ENCODE measurements at places on chromosomes 7 and 10.

GRCh38 chr7:134343796-134344195 is 27.1 kb upstream of the SLC35B4 start:
- no peak for DNase-seq

DNA sequence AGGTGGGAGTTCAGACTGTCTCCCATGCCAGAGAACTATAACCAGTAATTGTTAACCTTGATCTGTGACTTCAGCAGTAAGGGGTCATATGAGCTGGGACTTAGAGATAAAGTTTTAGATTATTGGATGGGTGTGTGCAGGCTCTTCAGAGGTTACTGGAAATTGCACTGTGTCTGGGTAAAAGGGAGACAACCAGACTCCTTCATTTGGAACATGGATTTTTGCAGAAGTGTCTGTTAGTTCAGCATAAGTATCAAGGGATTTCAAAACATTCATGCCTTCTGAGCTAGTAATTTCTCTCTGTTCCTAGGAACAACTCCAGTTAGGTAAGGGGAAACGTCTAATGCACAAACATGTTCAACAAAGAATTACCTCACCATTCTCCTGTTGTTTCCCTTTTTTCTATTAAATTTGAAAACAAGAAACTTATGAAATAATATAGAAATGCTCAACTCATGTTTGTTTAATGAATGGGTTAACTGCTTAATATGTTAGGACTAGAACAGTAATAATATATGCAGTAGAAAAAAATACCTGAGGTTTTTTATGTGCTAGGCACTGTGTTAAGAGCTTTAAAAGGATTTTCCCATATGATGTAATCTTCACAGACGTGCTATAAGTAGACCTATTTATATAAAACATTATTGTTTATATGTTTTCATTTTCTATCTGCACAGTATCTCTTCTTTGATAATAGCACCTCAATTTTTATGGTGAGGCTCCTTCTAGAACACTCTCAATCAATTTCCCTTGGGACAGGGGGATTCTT is 233.0 kb downstream of the CACNA2D1 start:
- DNase-seq: no peak

GRCh38 chr10:33055625-33056024 is 97.6 kb upstream of the ITGB1 start:
- DNase-seq: no peak

DNA sequence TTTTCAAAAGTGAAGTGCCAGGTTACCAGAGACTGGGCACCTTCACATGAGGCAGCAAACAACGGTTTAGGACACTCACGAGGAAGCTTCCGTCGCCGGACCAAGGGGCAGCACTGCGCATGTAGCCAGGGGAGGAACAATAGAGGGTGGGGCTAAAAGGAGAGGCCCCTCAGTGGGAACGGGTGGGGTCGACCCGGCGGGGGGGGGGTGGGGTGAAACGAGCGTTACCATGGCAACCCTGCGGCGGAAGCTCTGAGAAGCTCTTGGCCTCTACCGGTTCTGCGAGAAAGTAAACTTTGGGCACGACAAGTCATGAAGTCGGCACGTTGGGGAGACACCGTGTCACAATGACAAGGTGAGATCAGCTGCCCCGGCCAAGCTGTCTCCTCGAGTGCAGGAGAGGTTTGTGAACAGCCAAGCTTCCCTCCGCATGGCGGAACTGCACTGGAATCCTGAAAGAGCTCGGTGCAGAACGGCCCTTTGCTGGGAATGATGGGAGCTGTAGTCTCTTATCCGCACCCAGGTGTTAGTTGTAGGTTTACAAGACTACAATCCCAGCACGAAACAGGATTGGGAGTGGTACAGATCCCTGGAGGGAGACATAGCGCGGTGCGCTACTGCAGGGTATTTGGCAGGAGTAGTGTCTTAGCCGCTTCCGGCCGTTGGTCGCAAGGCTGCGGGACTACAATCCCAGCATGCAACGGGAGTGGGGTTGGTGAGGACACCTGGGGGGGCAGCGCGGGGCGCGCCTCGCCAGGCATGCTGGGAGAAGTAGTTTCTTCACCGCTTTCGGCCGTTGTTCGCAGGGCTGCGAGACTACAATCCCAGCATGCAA is 72.8 kb upstream of the ZNF722 start:
- DNase-seq: peak; percentile 90

DNA sequence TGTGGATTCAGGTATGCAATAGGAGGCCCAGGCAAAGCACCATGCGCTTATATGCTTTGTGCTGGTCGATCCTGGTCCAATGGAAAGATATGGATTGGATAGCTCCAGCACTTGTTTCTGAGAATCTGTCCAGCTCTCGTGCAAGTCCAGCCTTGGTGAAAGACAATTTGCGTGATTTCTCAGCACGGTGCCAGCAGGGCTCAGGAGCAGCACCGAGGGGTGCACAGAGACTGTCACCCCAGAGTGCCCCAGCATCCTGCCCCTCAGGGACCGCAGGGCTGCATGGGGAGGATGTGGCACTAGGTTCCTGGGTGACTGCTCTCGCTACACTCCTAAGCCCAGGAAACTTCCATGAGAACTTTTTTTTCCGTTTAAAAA is 225.2 kb downstream of the WDR37 start:
- DNase-seq: no peak

DNA sequence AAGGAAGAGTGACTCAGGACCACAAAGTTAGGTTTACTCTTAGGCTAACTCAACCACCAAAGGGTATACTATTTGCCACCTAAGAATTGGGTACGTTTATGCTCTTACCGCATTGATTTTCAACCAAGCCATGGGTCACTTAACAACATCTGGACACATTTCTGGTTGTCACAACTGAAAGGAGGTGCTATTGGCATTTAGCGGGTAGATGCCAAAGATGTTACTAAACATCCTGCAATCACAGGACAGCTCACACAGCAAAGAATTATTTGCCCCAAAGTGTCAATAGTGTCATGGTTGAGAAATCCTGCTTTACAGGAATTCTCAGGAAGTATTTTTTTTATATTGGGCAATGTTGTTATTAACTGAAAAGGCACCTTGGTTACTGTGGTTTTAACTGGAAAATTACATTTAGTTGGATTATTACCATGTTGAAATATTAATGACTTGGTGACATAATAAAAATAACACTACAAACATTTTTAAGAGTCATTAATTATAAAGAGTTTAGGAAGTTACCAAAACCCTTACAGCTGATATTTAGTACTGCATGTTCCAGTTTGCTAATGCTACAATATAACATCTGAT is 185.0 kb upstream of the TMEM196 start:
- DNase-seq: no peak

GRCh38 chr7:152521420-152522337 is 85.9 kb upstream of the KMT2C start:
- no peak for DNase-seq

- DNase-seq: no peak
These were observed 7.4 kb upstream of the SMIM30 start for GRCh38 chr7:113125728-113126127.

- no peak for DNase-seq
These were observed 69.9 kb upstream of the FGL2 start for GRCh38 chr7:77269360-77270093.

DNA sequence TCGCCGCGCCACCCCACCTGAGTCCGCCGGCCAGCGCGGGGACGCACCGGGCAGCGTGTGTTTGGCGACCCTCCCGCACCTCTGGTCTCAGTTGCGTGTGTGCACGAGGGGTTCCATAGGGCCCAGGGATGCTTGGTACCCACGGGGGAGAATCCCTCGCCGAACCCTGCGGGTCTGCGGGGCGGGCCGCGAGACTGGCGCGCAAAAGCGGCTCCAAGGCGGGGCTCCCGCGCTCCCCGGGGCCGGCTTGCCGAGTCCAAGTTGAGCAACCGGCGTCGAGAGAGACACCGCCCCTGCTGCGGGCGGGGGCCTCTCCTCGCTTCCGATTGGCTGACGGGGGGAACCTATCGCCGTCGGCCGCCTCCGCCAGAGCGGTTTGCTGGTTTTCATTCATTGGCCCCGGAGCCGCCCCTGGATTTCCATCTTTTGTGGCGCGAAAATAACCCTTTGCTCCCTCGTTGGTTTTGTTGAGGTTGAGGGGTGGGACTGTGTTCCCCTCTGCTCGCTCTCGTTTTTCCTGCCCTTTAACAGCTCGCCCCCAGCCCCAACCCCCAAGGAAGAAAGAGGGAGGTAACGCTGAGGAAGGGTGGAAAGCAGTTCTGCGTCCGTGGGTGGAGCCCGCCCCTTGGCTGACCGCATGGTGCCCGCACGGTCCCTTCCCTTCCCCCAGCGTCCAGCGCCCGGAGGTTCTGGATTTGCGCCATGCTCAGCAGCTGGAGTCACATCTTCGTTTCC is 4.0 kb upstream of the IGF2BP3 start:
- peak; percentile 86 for DNase-seq

- DNase-seq: no peak
These were observed 109.4 kb downstream of the CDK14 start for GRCh38 chr7:90705391-90706071.

DNA sequence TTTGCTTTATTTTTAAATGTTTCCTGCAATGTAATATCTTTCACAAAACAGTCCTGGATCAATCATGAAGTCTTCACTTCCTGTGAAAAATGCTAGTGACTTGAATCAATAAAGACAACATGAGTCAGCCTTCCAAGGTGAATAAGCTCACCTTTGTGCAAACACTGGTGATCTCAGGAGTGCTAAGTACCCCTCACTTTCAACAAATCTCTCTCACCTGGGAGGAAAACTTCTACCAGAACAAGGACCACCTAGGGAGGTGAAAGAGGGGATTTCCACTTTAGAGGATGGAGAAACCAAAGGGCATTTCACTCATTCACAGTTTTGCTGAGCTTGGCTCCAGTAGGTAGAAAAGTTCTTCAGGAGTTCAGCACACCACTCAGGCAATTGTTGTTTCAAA is 64.8 kb downstream of the CALD1 start:
- DNase-seq: no peak

DNA sequence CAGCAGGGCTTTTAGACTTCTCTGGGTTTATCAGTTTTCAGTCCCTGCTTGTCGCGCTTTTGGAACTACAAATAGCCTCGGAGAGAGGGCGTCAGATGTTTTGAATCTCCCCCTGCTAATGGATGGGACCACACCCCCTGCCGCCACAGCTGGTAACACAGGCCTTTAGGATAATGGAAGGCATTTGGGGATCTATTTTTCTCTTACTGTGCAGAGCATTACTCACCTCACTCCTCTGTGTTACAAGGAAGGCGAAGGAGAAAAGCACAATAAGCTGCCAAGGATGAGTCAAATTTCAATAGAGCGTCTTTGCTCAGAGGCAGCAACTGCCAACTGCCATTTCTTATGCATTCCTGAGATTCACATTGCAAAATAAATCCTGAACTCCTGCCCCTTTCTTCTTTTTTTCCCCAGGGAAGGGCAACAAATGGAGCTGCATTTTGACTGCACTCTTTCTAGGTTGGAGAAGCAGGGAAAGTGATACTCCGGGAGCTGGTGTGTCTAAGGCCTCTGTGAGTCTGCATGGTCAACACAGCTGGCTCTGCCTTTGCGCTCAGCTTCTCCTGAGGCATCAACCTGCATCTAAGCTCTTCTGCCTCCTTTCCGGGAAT is 31.5 kb upstream of the SMNDC1 start:
- DNase-seq: no peak

DNA sequence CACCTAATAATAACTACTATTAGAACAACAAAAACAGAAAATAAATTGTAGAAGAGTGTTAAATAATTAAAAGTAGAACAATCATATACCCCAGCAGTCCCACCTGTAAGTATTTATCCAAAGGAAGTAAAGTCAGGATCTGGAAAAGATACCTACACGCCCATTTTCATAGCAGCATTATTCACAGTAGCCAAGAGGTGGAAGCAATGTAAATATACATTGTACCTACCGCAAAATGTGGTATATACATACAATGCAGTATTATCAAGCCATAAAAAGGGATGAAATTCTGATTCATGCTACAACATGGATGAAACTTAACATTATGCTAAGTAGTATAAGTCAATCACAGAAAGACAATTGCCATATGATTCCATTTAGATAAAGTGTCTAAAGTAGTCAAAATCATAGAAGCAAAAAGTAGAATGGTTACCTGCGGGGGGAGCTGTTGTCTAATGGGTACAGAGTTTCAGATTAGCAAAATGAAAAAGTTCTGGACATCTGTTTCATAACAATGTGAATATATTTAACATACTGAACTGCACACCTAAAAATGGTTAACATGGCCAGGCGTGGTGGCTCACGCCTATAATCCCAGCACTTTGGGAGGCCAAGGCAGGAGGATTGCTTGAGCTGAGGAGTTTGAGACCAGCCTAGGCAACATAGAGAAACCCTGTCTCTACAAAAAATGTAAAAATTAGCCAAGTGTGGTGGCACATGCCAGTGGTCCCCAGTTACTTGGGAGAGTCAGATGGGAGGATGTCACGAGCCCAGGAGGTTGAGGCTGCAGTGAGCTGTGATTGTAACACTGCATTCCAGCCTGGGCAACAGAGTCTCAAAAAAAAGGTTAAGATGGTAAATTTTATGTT is 6.0 kb upstream of the TMED4 start:
- DNase-seq: peak; percentile 84

- no peak for DNase-seq
These were observed 5.4 kb downstream of the AGBL3 start for GRCh38 chr7:134991469-134992339.

DNA sequence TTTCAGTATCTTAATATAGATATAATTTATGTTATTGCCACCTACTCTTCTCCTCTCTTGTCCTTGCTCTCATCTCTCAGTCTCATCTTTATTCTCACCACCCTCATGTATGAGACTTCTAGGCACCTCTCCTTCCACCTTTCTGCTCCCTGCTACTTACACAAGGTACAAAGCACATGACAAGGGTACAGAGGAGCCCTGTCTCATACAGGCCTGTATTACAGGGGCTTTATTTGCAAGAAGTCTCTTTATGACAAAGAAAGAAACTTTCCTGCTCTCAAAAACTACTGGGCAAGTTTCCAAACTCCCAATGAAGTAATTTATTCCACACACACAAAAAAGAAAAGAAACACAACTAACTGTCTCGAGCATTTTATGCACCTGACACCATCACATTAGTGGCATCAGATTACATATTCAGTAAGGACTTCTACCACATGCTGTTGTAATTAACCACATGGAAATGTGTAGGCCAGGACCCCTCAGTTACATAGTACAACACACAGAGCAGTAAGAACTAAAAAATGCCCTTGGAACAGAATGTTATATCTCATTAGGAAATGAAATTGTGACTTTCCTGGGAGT is 253.1 kb downstream of the FZD1 start:
- DNase-seq: no peak

DNA sequence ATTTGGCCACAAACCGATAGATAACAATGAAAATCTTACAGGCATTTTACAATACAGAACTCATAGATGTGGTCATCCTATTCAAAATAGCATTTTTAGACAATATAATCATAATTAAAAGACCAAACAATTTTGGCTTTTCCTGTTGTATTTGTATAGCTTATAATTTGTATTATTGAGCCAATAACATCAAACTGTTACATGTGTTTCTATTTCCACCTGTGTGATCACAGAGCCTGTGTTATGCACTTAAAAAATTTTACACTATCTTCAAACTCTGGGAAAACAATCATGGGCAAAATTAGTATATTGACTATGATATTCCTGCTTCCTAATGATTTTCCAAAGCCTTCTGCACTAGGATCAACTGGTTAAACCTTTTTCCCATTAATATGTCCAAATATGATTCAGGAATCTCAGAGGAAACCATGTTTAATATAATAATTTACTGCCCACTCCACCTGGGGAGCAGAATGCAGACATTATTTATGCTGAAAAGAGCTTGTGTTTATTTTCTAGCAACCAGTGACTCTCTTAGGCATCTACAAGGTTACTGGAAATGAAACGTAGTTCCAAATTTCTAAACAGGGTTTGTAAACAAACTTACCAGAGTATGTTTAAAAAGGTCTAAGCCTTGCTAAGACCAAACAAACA is 1.7 kb downstream of the RHOBTB1 start:
- DNase-seq: no peak

Data from hematopoietic multipotent progenitor cell (in vitro differentiated cells).